ENCODE measurements at places on chromosomes 7 and 10.

- no peak for DNase-seq
Observed at GRCh38 chr10:99224766-99225165, 10.9 kb downstream of the HPSE2 start.

DNA sequence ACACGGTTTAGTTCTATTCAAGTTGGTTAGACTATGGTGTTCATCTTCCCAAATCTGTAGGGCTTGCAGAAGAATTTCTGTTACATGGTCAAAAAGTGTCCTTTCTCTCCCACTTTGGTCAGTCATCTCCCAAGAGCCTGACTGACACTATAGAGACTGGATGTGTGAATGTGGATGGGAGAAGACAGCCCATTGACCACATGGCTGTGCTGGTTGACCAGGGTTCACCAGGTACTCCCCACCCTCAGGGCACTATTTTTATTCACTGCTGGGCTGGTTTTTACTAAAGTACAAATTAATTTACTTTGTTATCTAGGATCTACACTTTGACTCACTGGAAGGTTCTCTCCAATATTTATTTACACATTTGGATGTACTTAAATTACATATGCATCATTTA, 2.3 kb downstream of the ZNF804B start:
- DNase-seq, result no peak

- DNase-seq, result no peak
Observed at GRCh38 chr7:155808549-155809331, 3.5 kb downstream of the SHH start.

- DNase-seq, result no peak
Observed at GRCh38 chr10:6328699-6329423, 126.1 kb downstream of the PFKFB3 start.

DNA sequence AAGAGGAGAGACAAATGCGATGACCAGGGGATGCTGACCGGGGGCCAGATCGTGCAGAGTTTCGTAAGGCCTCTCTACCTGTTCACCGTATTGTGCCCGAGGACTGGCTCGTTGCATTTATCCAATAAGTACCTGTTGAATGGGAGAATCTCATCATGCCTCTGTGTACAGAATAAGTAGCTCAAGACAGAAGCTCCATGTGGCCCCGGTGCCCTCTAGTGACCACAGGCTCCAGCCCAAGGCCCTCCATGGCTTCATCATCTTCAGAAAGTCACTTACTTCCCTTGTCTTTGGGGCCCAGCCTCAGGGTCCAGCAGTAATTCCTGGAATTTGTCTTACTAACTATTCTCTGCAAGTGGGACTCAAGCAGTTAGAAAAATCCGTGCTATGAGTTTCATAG, 151.0 kb downstream of the CHN2 start:
- DNase-seq, result peak; percentile 6

All from T-cell (primary cell).